ENCODE measurements at places on chromosomes 1 and 21.
A peak's percentile ranks its signal among the peaks of the same experiment; 100 is the strongest.

- no peak for DNase-seq
Observed at GRCh38 chr1:205991237-205991636, 12.0 kb downstream of the RAB7B start.

DNA sequence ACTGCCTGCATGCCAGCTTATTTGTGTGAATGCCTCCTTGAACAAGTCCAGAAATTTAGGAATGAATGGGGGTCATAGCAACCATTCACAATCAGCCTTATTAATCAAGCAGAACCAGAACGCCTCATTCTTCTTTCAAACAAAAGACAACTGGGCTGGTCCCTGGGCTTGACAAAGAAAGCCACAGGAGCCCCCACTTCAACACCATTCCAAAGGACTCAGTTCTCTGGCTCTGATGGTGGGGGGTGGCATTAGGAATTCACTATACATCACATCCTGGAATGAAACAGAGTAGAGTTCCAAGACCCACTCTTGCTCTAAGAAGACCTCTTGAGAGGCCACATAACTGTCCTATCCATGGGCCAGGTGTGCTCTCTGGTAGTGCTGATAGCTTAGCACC lies 186.6 kb upstream of the ST6GALNAC5 start:
- DNase-seq = no peak

DNA sequence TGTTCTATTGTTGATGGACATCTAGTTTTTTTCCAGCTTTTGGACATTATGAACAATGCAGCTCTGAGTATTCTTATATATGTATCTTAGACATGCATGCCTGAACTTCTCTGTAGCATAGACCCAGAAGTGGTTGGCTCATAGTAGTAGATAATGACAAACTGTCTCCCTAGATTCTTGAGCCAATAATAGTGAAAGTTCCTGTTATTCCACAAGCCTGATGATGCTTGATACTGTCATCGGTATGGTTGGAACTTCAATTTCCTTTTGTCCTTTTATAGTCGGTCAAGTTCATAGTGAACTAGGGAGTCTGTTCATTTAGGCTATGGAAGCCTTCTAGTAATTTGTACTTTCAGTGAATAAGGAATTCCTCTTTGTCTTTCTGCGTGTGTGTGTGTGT lies 56.8 kb downstream of the MTR start:
- DNase-seq = no peak

GRCh38 chr1:187617776-187618175 lies 789.0 kb downstream of the PLA2G4A start:
- DNase-seq = no peak

- no peak for DNase-seq
Observed at GRCh38 chr1:31101147-31101502, 35.6 kb upstream of the PUM1 start.

GRCh38 chr1:180194546-180195207 lies 35.4 kb upstream of the LHX4 start:
- no peak for DNase-seq

DNA sequence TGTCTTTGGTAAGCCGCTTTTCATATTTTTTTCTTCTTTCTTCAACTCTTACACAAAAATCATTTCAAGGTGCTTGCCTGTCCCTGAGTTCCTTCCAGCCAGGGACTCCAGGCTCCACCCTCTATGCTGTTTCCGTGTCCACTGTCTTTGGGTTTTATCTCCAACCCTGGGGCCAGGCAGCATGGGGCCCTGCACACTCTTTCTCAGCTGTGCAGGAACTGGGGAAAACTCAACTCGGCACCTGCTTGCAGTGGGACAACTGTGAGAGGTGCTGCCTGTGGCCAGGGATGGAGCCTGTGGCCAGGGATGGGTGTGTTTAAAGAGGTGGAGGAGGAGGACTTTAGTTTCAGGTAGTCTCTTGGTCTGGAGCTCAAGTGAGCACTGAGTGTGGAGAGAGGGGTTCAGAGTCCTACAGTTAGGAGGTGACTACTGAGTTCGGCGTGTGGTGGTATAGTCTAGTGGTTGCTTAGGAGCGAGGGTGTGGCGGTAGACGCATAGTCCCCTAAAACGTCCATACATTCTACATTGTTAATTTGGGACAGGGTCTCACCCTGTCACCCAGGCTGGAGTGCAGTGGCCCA lies 13.4 kb downstream of the TNFRSF8 start:
- no peak for DNase-seq

DNA sequence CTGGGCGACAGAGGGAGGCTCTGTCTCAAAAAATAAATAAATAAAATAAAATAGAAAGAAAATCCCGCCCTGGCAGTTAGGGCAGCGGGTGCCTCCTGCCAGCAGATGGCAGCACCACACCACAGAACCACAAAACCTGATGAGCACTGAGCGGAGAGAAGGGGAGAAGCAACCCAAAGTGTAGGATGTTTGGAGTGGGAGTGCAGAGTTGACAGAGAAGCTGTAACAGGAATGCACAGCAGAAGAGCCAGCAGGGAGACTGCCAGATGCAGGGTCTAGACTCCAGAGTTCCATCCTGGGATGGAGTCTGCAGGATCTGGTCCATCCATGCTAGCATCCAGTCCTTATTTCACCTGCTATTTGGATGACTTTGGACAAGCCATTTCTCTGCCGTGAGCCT lies 29.7 kb upstream of the KIRREL1 start:
- DNase-seq = peak; percentile 35

DNA sequence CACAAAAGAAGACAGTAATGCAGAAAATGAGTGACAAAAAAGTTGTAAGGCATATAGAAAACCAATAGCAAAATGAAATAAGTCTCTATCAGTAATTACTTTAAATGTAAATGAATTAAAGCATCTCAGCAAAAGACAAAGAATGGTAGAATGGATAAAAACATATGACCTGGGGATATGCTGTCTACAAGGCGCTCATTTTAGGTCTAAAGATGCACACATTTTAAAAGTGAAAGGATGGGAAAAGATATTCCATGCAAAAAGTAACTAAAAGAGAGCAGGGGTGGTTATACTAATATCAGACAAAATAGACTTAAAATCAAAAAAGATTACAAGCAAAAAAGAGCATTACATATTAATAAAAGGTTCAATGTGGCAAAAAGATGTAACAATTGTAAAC lies 41.2 kb downstream of the SPATA6 start:
- no peak for DNase-seq

- no peak for DNase-seq
Observed at GRCh38 chr1:60872426-60873054, 209.8 kb upstream of the NFIA start.

DNA sequence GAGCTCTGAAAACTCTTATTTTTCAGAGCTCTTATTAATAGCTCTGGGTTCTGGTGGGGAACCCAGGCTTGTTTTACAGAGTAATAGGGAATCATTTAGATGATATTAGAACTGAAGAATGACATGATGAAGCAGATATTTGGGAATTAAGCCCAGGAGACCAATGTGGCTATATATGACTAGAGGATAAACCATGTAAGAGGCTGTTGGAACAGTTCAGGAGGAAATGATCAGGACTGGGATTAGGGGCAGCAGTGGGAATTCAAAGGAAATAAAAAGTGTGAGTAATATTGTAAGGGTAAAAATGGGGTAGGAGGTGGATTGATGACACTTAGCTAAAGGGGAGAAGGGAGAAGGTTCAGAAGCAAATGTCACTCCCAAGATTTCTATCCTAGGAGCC lies 58.6 kb downstream of the GIPC2 start:
- DNase-seq = no peak

- DNase-seq = no peak
Observed at GRCh38 chr1:157438613-157439012, 113.7 kb downstream of the FCRL5 start.

GRCh38 chr1:197675583-197676208 lies 99.6 kb downstream of the DENND1B start:
- DNase-seq = no peak

GRCh38 chr1:19091196-19091953 lies 118.7 kb downstream of the UBR4 start:
- DNase-seq = no peak

DNA sequence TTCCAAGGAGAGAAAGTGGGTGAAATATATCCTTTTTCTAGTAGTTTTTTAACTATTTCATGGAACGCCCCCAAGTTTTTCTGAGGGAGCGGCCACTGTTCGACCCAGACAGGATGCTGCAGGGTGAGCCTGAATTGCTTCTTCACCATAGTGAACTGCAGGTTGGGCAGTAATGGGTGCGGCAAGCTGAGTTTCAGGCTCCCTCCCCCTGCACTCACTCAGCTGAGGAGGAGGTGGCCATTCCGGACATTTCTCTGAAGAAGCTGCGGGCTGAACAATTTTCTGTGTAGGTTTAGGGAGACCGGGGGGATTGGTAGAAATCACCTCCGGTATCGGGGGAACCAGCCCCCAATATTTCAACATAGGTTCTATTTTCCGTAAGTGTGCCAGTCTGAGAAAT lies 8.2 kb downstream of the DAP3 start:
- no peak for DNase-seq

DNA sequence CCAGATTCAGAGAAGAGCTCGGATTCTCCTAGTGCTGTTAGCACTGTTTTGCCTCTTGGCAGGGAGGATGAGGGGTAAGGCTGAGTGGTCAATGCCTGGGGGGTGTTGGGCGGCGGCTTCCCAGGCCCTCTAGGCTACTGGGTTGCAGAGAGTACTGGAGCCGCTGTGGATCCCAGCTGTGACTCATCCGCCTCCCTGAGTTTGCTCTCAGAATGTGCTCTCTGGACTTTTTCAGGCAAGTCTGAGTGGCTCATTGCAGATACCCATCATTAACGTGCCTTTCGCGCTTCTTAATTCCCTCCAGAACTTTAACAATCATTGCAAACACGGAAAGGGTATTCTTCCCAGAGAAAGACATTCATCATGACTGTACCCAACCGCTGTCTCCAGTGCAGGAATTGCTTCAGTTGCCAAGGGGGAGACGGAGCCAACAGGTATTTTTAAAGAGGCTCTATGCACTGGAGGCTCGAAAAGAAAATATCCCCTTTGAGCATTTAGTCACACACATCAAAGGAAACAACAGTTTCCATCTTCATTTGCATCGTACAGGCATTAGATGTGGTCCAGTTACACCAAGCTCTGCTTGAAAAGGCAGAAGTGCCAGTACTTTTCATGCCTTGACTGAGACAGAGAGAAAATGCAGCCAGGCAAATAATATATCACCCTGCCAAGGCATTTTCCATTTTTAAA lies 14.4 kb upstream of the CAMTA1 start:
- DNase-seq = no peak

- DNase-seq = no peak
Observed at GRCh38 chr1:204448991-204449677, 37.5 kb upstream of the PPP1R15B start.

DNA sequence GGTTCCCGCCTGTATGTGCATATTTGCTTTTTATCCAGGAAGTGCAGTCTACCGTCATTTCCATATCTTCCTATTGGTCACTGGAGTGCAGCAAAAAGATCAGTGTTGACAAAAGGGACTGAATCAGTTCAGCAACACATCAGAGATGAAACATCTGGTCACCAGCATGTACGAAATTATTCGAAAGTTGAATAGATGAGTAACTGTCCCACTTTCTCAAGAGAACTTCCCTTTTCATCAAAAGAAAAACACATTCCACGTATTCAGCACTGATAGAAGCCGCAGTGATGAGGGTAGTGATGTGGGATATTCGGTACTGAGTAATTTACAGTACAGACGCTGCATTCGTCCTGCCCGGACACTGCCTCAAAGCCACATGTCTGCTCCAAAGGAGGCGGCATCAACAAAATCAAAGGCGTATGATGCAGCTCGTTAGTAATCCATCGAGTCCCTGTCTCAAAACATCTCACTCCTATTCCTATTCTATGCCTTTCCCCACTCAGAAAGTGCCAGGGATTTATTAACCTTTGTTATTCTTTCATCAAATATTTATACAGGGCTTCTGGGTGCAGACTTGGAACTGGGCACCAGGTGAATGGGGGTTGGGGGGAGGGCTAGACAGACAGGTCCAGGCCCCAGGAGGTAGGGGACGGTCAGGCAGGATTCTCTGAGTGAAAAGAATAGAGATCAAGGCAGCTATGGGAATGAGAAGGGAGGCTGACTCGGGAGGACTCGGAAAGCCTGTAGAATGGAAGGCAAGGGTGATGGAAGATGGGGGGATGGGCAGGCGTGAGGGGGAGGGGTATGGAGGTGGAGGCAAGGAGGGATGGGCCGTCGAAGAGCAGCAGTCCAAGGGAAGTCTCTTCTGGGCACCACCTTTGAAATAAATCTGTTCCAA lies 79.5 kb upstream of the SLC45A1 start:
- DNase-seq = no peak

- no peak for DNase-seq
Observed at GRCh38 chr1:16433030-16433429, 4.2 kb downstream of the SPATA21 start.

- DNase-seq = no peak
Observed at GRCh38 chr1:163874070-163874469, 552.3 kb downstream of the NUF2 start.

DNA sequence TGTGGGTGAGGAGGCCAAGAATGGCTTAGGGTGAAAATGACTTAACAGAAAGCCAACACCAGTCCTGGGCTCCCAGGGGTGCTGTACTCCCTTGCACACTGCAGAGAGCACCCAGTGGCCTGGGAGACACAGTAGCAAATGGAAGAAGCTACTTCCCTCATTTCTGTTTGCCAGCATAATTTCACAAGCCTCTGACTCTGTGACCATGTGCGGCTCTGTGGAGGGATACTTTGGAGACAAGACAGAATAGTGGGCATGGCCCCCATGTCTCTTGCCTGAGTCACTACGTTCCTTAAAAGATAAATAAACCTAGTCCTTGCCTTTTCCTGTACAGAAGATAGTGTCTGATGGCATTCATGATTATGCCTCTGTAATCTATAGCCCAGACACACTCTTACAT lies 38.1 kb downstream of the TRIM62 start:
- no peak for DNase-seq

DNA sequence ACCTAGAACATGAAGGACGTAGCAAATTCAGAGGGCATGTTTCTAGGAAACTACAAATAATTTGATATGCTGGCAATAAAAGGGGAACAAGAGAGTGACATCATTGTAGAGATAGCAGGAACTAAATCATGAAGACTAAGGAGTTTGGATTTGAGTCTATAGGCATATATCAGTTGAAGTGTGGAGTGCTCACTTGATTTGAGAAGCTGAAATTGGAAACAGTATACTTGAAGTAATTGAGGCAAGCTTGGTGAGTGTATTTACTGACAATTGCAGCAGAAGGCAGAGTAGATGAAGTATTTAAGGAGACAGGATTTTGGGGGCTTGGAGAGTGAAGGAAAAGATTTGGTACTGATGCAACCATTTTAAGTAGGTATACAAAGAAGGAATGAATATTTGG lies 6.4 kb upstream of the TMCO2 start:
- DNase-seq = no peak

- DNase-seq = no peak
Observed at GRCh38 chr1:63264161-63264560, 58.2 kb upstream of the FOXD3 start.

GRCh38 chr1:27521336-27521831 lies 31.4 kb upstream of the WASF2 start:
- no peak for DNase-seq
